ENCODE measurements at places on chromosomes 6 and 20. TPM values are rescaled to one million over a fixed set of nuclear protein-coding genes. Genes with fewer than 3 reads are reported as not detected.

DDO gene
- total RNA-seq = not detected

ZCCHC3 gene
- total RNA-seq = 28.4 TPM

OR2J3 gene
- not detected for total RNA-seq

RIMS1 gene
- total RNA-seq = not detected

AFDN gene
- 20.9 TPM for total RNA-seq

PHACTR3 gene
- not detected for total RNA-seq

GMPR gene
- total RNA-seq = 8.9 TPM

PTK6 gene
- 0.34 TPM for total RNA-seq

SLC17A9 gene
- 57.8 TPM for total RNA-seq

LGSN gene
- total RNA-seq = not detected

CPNE5 gene
- total RNA-seq = 1.7 TPM

ARMH2 gene
- 0.97 TPM for total RNA-seq

ADGRF4 gene
- not detected for total RNA-seq

BNIP5 gene
- total RNA-seq = not detected

EYS gene
- not detected for total RNA-seq

BPIFA1 gene
- total RNA-seq = not detected

PROKR2 gene
- total RNA-seq = not detected

HAO1 gene
- not detected for total RNA-seq

ANKRD66 gene
- total RNA-seq = not detected

OVOL2 gene
- not detected for total RNA-seq

ZSCAN26 gene
- 6.7 TPM for total RNA-seq

POM121L2 gene
- total RNA-seq = not detected

PRSS16 gene
- total RNA-seq = 0.81 TPM

RBM12 gene
- 119 TPM for total RNA-seq

GGT7 gene
- 5.2 TPM for total RNA-seq

KHDC1L gene
- total RNA-seq = not detected

ZNF165 gene
- total RNA-seq = 0.84 TPM

GRM1 gene
- total RNA-seq = not detected

C20orf141 gene
- not detected for total RNA-seq

ULBP3 gene
- total RNA-seq = 2.9 TPM

PAX1 gene
- total RNA-seq = not detected

SIRPD gene
- total RNA-seq = not detected

Data from activated CD8-positive, alpha-beta T cell treated with anti-CD3 and anti-CD28 coated beads, Interleukin-2, amount 10 ng/mL, durations not matched to agents 7 days and 5 days (primary cell).